ENCODE measurements at places on chromosomes 5 and 9.

DNA sequence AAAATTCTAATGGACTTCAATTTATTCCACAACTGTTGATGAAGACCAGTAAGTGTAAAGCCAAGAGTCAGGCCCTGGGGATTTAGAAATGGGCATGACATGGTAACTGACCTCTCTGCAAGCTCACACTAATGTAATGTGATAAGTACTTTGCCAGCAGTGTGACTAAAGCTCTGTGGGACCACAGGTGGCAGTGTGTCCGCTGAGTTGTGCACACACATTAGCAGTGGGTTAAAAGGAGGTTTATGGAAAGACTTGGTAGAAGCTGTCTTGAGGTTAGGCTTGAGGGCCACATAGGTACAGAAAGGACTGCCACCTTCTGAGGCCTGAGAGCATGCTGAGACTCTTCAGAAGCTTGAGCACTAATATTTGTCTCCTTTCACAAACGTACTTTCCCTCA, 67.6 kb downstream of the UBAP1 start:
- no peak for DNase-seq

DNA sequence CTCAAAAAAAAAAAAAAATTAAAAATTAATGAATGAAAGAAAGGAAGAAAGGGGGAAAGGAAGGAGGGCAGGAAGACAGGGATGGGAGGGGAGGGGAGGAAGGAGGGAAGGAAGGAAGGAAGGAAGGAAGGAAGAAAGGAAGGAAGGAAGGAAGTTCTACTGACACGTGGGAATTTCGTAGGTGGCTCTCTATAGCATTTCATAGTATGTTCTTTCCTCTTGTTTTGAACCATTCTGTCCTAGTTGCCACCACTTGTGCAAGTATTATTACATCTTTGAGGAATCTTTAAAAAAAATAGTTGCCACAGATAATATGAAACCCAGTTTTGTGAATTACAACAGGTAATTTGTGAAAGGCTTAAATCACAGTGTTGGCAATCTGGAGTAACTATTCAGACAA, 253.8 kb downstream of the BNC2 start:
- no peak for DNase-seq

- DNase-seq: no peak
These were observed 474.2 kb upstream of the RIOK2 start for GRCh38 chr5:97657239-97657638.

GRCh38 chr9:14321517-14322130, 7.7 kb upstream of the NFIB start:
- no peak for DNase-seq

GRCh38 chr5:40401284-40402006, 278.3 kb upstream of the PTGER4 start:
- no peak for DNase-seq

DNA sequence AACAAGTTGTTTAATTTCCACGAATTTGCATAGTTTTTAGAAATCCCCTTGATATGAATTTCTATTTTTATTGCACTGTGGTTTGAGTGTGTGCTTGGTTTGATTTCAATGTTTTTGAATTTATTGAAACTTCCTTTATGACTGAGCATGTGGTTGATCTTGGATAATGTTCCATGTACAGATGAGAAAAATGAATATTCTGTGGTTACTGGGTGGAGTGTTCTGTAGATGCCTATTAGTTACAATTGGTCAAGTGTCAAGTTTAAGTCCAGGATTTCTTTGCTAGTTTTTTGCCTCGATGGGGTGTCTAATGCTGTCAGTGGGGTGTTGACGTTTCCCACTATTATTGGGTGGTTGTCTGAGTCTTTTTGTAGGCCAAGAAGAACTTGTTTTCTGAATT, 319.5 kb upstream of the ACTBL2 start:
- no peak for DNase-seq

DNA sequence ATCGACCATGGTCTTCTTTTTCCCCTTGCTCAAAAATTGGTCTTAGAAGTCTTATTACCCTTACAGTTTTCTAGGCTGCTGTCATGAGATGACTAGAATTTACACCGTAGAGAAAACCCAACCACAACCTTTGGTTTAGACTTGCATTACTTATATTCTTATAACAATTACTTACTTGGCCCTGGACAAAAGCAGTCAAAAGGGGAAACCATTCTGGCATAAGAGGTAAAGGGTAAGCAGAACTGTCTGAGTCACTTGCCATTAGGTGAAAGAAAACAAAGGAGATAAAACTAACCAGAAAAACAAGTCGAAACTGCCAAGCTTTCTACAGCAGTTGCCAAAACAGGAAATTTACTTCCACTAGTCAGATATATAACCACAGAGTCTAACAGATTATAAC, 17.9 kb downstream of the TMEM245 start:
- no peak for DNase-seq

- DNase-seq: peak; percentile 61
These were observed 52.8 kb downstream of the IRF1 start for GRCh38 chr5:132437604-132438266.

GRCh38 chr5:103532086-103532734, 30.4 kb downstream of the NUDT12 start:
- no peak for DNase-seq

Data from ACHN (cell line).